NCI-H1092 treated with DMSO at 0.1 percent for 48 hours (cell line): ENCODE measurements at places on chromosomes 4 and X.

DNA sequence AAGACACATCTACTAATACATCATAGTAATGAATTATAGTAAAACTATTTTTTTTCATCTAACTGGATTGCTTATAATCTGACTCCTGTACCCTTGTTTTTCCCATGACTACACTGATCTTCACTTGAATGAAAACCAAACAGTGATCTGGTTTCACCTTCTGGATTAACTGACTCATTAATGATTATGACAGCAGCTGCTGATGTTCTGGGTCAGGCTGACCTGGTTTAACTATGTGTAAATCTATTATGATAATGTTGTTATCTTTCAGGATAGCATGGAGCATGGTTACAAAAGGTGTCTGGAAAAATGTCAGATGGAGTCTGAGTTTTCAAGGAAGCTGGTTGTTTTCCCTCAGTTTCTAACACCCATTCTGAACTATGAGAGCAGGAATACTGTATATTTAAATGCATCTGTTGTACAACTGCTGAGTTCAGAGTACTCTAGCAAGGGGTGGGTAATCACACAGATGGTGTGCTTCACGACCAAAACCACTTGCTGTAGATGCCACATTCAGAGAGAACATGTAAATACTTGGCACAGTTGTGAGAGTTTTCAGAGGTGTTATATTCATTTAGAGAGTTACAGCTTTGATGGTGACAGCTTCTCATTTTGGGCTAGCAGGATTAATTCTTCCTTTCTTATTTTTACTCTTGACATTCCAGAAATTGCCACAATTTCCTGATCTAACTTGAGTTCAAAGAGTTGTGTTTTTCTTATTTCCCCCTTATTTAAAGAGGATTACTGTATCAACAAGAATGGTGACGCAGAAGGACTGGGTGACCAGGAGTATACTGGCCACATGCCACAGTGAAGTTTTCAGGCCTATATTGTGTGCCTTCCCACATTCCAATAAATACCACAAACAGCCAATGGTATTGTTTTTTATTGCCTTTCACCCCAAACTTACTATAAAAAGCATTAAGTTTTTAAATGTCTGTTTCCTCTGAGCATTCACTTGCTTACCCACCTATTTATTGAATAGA is 249.7 kb upstream of the TET2 start:
- peak; percentile 66 for DNase-seq

DNA sequence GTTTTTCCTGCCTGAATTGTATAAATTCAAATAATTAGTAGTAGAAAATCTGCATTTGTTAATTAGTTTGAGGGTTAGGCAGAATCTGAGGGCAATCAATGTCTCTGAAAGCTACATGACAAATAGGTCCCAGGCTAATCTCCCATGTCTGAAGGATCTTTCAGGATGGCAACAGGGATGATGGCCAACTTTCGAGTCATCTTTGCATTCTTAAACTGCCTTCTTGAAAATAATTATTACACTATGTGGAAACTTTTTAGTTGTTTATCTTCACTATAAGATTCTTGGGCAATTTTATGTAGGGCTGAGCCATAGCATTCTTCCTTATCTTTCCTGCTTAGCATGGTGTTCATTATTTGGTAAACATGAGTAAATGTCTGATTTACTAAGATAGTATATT is 490.3 kb upstream of the EPHA5 start:
- DNase-seq = no peak

GRCh38 chr4:122540838-122541237 is 80.0 kb downstream of the IL21 start:
- no peak for DNase-seq

DNA sequence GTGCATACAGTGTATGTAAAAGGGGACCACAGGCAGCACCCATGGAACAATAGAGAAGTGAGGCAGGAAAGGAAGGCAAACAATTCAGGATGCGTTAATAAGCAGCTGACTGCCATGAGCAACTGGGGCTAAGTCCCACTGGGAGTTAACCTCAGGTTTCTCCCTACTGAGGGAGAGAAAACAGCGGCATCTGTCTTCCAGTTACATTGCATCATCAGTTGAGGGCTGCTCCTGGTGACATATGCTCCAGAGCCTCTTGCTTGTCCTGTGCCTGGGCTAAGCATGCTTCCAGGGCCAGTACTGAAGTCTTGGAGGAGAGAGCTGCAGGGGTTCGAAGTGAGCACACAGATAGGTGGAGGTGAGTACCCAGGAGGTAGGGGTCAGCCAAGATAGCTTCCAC is 24.3 kb downstream of the RAI2 start:
- DNase-seq = peak; percentile 6

DNA sequence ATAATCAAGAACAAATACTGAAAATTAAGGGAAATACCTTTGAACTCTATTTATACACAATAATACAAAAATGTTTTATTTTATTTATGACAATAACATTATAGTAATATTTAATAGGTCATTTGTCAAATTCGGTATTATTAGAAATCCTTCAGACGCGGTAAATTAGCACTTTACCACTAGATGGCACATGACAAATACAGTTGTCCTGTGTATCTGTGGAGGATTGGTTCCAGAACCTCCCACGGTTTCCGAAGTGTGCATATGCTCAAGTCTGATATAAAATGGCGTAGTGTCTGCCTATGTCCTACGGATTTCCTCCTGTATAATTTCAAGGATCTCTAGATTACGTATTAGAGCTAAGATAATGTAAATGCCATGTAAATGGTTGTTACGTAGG is 8.1 kb upstream of the LINC00632 start:
- no peak for DNase-seq

DNA sequence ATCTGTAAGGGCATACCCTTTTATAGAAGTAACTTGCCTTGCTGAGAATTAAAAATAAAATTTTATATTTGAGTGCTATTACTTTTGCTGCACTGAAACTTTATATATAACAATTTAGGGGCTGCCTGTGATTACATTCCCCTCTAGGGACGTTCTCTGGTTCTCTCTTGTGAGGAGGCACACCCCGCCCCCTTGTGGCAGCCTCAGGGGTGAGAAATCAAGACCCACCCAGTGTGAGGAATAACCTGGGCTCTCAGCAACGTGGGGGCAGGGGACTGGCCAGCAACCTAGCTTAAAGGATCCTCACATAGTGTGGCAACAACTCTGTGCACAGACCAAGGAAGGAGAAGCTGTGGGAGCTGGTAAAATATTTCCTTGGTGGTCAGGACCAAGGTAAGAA is 43.7 kb downstream of the MAGEA9 start:
- DNase-seq = peak; percentile 31

GRCh38 chr4:119209077-119209476 is 3.4 kb upstream of the USP53 start:
- no peak for DNase-seq

DNA sequence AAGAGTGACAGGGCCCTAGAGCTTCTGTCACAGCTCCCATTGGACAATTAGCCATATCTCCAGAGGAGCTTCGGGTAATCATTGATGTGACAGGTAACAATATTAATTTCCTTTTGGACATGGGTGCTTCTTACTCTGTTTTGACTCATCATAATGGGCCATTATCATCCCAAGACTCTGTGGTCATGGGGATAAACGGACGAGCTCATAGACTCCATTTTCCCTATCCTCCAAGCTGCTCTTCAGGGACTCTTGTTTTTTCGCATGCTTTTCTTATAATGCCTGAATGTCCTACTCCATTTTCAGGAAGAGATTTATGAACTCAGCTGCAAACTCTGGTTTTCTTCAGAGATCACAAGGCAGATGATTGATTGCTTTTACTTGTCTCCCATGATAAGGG is 17.0 kb upstream of the UGT2B17 start:
- DNase-seq = no peak

DNA sequence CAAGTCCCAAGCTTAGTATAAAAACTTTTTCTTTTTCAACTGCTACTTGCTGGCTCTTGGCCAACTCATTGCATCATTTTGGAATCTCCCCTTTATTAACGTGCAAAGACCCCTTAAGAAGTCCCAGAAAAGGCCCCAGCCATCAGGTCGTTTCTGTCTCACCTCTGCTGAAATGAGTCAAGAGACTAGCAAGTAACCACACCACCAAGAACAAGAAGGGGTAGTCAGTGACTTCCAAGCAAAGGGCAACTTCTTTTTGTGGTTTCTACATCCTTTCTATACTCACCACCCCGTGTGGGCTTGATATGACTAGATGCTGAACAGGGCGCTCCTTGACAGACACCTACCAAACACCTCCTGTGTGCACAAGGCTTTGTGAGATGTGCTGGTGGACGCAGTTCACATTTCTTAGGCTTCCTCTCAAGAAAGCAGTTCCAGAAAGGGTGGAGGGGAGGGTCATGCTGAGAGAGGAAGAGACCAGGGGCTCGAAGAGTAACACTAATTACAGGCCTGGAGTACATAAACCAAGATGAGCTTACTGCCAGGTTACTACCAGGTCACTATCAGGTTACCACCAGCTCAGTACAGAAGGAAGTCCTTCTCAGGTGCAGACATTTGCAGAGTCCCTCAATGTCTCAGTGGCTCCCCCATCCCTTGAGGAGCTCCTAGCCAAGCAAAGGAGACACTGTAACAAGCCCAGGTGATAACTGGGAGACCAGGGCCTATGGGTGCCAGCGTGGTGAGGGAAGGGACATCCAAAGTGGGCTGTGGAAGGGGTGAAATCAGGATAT is 19.3 kb downstream of the JAKMIP1 start:
- DNase-seq = no peak

DNA sequence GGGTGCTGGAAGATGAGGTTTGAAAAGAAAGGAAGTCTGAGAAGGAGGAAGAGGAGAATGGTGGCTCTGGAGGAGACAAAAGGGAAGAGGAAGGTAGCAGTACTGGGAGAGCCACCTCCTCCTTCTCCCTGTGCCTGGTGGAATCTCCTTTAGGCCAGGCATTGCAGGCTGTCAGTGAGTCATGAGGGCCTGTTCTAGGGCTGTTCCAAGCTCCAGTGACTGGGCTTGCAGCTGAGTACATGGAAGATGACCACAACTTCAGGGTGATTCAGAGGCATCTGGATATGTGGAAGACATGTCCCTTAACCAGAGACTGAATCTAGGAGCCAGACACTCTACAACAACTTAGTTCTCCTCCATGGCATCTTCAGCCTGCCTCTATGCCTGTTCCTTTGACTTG is 107.8 kb downstream of the EFNB1 start:
- DNase-seq = no peak

GRCh38 chr4:54058171-54058570 is 6.2 kb downstream of the CHIC2 start:
- no peak for DNase-seq

DNA sequence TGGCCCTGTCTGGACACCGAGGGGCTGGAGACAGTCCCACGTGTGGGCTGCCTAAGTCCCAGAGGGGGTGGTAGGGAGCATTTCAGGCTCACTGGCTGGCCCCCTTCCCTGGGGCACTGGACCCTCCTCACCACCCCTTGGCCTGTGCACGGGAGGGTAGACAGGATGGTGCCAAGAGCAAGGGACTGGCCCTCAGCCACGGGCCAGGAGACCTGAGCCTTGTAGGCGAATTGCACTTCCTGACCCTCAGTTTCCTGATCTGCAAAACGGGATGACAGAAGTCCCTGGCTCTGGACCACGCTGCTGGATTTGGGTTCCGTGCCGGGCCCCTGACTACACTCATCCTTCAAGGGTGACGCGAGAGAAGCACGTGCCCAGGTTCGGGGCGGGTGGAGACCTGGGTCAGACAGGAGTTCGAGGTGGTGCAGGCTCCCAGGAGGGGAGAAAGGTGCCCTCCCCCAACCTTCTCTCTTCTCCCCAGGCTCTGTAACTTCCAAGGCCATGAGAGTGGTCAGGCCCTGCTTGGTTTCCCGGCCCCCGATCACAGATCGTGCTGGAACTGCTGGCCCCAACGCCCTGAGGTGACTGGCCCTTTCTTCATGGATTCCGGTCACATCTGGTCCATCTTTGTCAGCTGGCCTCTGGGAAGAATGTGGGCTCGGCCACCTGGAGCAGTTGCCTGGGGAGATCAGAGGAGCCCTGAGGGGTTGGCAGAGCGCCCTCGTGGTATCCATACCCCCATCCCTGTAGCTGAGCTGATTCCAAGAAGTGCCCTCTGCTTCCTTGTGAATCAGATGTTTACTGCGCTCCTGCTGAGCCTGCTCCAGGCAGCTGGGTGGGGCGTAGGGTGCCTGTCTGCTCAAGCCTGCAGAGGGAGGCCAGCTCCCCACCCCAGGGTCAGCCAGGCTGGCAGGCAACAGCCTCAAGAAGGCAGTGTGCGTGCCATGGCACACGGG is 3.3 kb downstream of the SH3BP2 start:
- peak; percentile 32 for DNase-seq

GRCh38 chr4:146510942-146511341 is 10.8 kb downstream of the SLC10A7 start:
- no peak for DNase-seq

GRCh38 chrX:124415115-124415800 is 68.9 kb downstream of the SH2D1A start:
- no peak for DNase-seq

GRCh38 chr4:55158957-55159356 is 33.6 kb upstream of the KDR start:
- no peak for DNase-seq

DNA sequence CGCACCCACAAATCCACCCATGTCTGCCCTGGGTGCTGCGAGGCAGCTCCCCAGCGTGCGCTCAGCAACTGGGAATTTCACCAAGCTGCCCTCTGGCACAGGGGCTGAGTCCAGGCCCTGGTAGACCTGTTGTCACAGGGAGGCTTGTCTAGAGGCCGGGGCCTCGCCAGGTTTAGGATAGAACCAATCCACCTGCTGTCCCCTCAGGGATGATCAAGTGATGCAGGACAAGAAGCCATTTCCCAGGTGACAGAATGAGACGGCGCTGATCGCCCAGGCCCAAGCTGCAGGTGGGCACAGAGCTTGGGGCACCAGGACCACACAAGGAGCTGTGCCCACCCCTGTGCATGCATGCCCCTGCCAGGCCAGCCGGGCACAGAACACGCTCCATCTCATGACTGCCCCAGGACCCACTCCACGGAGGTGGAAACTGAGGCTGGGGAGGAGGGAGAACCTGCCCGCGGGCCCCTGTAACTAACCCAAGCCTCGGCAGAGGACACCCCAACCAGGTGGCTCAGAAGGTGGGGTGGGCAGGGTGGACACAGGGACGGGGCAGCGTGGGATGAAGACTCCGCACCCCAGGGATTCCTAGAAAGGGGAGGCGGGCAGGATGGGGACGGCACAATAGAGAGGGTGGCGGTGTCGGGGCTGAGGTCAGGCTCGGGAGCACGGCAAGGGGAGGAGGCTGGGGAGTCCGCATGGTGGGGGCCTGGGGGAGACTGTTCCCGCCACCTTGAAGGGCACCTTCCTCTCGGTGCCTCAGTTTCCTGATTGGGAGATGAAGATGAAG is 78.0 kb downstream of the ZFYVE28 start:
- DNase-seq = no peak

DNA sequence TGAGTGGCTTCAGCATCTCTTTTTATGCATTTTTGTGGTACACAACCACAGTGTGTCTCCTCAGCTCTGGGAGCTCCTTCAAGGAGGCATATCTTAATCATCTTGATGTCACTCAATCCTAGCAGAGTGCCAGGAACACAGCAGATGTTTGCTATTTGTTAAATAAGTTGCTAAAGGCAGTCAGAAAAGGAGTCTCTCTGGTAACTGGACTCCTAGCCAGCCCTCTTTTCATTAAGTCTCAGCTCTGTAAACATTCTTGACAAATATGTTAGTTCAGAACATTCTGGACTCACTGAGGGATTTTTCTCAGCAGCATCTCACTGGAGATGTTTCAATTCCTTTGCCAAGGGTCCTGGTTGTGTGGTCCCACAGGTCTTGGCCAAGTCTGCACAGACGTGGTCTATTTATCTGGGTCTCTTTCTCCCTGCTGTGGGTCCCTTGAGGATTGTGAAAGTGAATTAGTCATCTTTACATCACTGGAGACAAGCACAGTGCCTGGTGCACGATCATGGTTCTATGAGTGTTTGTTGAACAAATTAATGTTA is 20.3 kb upstream of the FAM9C start:
- DNase-seq = no peak
